Kasumi-1 (cell line): ENCODE measurements at places on chromosomes 2 and 18.

DNA sequence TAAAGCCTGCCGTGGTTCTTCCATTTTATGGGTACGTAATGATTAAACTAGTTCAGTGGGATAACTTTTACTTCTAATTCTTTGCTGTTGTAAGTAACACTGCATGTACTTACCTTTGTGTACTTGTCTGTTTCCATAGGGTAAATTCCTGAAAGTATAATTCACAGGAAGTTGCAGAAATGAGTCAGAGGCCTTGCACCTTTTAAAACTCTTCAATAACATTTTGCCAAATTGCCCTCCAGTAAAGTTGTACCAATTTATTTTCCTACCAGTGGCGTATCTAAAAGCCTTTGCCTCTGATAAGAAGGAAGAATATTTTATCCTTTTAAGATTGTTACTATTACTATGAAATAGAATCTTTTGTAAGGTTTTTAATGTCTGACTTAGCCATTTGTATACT lies 65.1 kb downstream of the CAB39 start:
- DNase-seq = no peak

DNA sequence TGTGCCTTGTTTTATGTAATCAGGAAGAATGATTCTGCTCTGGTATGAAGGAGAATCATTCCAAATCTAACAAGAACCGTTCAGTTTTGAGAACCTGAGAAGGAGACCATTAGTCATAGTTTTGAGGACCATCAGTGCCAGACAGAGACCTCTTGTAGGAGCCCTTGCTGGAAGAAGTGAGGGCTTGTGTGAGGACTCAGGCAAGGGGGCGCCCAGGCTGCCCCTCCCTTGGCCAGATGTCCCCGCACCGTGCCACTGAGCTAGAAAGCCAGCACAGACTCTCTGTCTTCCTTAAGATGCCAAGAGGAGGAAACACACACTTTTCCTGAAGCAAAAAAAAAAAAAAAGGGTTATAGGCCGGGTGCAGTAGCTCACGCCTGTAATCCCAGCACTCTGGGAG lies 55.7 kb upstream of the SLC39A10 start:
- no peak for DNase-seq

DNA sequence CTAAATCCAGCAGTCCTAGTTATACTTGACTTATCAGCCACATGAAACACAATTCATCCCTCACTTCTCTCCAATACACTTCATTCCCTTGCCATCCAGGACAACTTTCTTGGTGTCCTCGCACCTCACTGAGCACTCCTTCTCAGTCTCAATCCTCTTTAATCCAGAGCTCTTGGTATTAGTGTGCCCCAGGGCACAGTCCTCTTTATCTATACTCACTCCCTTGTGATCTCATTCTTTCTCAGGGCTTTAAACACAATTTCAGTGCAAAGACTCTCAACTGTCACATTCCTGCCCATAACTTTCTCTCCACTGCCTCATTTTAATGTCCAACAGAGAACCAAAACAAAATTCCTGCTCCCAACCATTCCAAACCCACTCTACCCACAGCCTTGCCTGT lies 60.8 kb upstream of the SPOPL start:
- no peak for DNase-seq

GRCh38 chr2:85357736-85358135 lies 3.2 kb downstream of the ELMOD3 start:
- no peak for DNase-seq

DNA sequence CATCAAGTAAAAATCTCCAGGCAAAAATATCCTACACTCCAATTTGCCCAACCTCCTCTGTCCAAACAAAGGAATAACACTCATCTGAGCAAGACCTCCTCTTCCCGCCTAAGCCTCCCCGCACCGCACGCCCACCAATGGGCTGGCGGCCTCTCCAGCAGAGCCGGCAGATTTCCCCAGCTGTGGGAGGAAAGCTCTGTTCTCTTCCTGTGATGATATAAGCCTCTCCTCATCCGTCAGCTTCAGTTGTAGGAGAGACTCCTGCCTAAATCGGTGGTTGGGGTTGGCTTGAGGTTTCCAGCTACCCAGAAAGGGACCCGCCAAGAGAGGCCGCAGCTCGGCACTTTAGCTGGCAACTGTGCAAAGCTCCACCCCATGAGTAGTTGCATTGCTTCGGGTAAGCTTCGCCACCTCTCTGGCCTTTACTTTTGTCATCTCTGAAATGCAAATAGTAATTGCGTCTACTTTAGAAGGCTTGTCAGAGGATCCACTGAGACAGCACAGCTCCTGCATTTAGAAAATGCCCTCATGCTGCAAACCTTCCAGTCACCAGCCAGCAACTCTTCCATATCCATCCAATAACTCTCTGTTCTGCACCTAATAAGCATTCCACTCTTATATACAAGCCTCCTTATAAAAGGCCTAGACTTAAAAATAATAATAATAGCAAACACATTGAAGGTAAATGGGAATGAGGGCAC lies 146.4 kb downstream of the MYT1L start:
- DNase-seq = no peak

GRCh38 chr2:104734937-104735586 lies 118.9 kb upstream of the POU3F3 start:
- peak; percentile 90 for DNase-seq

- DNase-seq = no peak
These were observed 143.2 kb upstream of the SETBP1 start for GRCh38 chr18:44537526-44537925.

DNA sequence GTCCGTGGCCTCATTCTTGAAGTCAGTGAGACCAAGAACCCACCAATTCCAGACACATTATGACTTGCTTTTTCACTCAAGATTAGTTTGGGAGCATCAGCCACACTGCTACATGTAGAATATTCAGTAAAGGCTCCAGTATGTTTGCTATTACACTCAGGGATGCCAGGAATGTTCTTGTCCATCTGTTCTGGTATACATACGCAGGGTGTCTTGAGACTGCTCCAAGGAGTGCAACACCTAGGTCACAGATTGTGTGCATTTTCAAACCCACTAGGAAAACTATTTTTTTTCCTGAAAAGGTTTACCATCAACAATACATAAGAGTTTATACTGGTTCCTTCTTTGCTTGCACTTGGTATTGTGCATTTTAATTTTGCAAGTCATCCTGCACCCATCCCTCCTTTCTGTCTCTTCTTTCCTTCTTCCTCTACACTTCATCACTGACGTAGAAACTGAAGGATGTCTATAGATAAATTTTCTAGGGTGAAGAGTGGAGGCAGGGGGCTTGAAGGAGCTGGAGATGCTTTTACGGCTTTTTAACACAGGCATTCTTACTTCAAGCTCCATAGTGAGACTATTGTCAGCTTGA lies 35.3 kb upstream of the MAP2 start:
- DNase-seq = no peak

- DNase-seq = no peak
These were observed 17.0 kb upstream of the BMP10 start for GRCh38 chr2:68888038-68888704.

DNA sequence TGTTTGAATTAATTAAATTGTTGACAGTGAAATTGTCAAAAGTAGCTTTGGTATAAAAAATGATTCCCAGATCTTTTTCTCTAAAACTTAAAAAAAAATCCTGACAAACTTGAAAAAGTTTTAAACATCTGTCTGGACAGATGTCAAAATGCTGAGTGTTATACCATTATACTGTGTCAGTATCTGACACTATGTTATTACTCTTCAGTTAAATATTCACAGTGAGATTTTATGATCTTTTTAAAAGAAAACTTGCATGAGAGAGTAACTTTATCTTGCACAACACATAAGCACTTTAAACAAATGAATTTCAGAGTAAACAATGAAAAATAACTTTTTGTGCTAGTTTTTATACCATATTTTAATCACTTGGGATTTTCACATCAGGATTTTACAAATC lies 167.4 kb downstream of the MEIS1 start:
- DNase-seq = no peak

DNA sequence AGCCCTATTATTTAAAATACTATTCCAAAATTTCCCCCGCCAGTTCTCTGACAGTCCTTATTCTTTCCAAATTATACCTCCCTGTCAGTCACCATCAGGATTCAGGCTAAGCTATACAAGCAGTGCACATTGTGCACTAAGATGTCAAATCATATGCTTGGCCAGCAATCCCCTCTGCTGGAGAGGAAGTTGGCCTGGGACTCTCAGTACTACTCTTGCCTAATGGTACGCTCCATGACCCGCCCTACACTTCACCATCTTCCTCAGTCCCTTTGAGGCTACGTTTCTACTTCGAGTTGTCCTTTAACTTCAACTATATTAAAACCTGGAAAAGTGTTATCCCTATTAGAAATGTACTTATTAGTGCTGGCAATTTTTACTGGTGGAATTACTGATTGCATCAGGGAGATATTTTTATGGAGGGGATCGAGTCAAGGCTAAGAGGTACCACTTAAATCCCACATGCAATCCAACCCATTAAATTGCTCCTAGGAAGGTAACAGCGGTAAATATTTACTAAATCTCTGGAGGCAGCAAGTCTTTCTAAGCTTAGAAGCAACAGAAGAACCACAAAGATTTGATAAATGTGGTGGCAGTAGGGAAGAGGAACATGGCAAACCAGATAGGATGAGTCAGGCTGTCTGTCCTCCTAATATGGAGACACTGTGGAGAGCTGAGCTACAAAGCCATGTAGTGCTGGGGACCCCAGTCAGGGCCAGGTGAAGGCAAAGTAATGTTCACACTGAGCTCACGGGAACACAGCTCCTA lies 2.7 kb downstream of the USP40 start:
- DNase-seq = peak; percentile 21

DNA sequence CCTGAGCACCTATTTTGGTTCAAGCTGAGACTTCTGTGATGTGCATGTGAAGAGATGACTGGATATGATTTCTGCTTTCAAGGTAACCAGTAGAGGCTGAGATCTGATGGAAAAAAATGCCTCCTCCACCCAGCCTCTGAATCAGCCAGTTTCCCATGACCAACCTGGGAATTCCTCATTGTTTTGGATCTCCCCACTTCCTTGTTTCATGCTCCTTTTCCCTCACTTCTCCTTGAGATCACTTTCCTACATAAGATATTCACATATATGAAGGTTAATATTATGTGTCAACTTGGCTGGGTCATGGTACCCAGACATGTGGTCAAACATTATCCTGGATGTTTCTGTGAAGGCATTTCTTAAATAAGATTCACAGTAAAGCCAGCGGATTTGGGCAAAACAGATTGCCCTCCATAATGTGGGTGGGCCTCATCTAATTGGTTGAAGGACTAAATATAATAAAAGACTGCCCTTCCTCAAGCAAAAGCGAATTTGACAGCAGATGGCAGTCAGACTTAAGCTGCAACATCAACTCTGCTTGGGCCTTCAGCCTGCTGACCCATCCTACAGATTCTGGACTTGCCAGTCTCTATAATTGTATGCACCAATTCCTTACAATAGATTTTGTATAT lies 379.4 kb downstream of the TNS1 start:
- DNase-seq = no peak

GRCh38 chr2:64937687-64938491 lies 51.3 kb upstream of the SLC1A4 start:
- DNase-seq = no peak

DNA sequence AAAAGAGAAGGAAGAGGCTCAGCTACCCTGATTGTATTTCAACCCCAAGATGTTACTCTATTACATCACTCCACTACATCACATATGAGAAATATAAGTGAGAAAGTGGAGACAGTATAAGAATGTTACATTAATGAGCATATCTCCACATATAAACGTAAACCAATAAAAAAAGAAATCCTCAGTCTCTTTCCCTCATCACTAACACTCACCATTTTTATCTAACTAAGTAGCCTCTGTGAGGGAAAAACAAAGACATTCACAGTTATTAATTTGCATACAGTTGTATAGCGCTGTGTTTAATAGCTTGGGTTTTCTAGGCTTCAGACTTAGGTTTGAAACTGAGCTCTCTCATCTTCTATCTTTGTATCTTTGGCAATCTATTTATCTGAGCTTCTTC lies 489.1 kb upstream of the LRRTM4 start:
- DNase-seq = no peak

GRCh38 chr2:43158259-43158880 lies 68.0 kb downstream of the ZFP36L2 start:
- peak; percentile 84 for DNase-seq

GRCh38 chr2:238308177-238308576 lies 12.1 kb upstream of the TRAF3IP1 start:
- DNase-seq = no peak

DNA sequence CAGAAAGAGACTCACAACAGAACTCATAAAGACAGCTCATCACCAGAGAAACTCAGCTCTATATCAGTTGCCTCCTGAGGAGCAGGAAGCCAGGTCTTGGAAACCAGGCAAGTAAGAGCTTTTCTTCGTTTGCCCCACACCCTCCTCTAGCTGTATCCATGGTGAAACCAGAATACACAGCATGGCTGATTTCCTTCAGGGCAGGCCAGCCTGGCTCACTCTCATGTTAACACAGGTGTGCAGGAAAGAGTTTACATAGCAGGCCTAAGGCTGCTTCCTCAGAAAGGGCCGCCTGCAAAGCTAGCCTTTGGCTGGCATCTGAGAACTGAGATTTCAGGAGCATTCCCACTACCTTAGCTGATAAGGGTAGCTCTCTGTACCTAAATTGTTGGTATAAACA lies 65.7 kb downstream of the KLHL14 start:
- no peak for DNase-seq

- no peak for DNase-seq
These were observed 317.8 kb downstream of the AGAP1 start for GRCh38 chr2:235811446-235812184.

GRCh38 chr2:180733330-180733729 lies 247.1 kb upstream of the UBE2E3 start:
- no peak for DNase-seq

GRCh38 chr2:233409286-233409991 lies 55.1 kb downstream of the DGKD start:
- DNase-seq = no peak

DNA sequence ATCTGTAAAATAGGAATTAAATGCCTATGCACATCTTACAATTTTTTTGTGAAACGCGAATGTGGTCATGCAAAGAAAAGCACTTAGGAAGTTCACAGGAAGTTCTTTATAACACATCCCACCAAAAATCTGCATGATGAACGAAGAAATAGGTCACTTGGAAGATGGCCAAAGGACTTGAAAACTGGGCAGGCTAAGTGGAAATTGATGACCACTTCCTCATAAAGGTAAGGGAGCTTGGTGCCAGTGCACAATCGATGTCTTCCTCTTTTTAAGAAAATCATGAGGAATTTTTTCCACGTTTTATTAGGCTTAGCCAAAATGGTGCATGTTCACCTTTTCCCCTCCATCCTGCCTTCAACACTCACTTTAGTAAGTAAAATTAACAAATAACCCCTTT lies 8.2 kb upstream of the NT5C1B start:
- DNase-seq = no peak

GRCh38 chr18:72412927-72413326 lies 131.2 kb downstream of the CBLN2 start:
- DNase-seq = no peak

- no peak for DNase-seq
These were observed 21.7 kb downstream of the COX7A2L start for GRCh38 chr2:42339191-42339912.

GRCh38 chr2:234640657-234641056 lies 143.8 kb upstream of the ARL4C start:
- no peak for DNase-seq

DNA sequence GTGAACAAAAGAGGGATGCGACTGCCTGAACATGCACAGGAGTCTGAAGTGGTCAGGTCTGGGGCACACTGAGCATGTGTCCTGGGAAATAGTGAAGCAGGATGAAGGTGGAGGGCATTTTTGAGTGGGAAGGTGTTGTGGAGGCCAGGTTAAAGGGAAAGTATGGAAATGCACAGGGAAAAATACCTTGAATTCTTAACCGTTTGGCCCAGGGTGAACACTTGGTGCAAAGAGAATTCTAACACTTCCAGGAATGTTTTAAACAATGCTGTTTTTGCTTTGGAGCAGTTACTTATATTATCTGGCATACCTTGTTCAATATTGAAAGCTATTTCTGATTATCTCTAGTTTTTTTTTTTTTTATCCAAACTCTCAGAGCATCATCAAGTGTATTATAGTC lies 623.5 kb downstream of the DCC start:
- no peak for DNase-seq
